Foreskin keratinocyte (primary cell): ENCODE measurements at places on chromosomes 2 and 18. TPM values are rescaled to one million over a fixed set of nuclear protein-coding genes. Genes with fewer than 3 reads are reported as not detected.

DNA sequence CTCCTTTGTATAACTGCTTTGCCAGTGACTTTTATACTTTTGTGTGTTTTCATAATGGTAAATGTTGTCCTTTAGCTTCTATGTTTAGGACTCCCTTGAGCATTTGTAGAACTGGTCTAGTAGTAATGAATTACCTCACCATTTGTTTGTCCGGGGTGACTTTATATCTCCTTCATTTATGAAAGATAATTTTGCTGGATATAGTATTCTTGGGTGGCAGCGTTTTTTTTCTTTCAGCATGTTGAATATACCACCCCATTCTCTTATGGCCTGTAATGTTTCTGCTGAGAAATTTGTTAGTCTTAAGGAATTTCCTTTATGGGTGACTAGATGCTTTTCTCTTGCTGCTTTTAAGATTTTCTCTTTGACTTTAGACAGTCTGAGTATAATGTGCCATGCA, 56.0 kb downstream of the GPC1 start:
- DNase-seq: no peak

The IL36G gene
- total RNA-seq: 0.32 and 0.85 TPM in 2 replicates

The MERTK gene
- 0.07 TPM in 1 of 2 replicates, not detected in the other for total RNA-seq

The FLACC1 gene
- 0.14 and 0.39 TPM in 2 replicates for total RNA-seq

- DNase-seq: no peak
These were observed 82.6 kb upstream of the ODC1 start for GRCh38 chr2:10530607-10531239.
